ENCODE measurements at places on chromosomes 7 and 10.

GRCh38 chr10:34037499-34037898, 703.0 kb upstream of the NRP1 start:
- no peak for DNase-seq

GRCh38 chr10:99858849-99859248, 76.4 kb downstream of the ABCC2 start:
- no peak for DNase-seq

GRCh38 chr7:94052398-94053180, 48.4 kb upstream of the BET1 start:
- DNase-seq: no peak

GRCh38 chr7:55369427-55370400, 4.6 kb downstream of the LANCL2 start:
- no peak for DNase-seq

GRCh38 chr10:92714152-92714845, 24.5 kb downstream of the HHEX start:
- no peak for DNase-seq
